Stomach (tissue), 19 donors: ENCODE measurements at places on chromosomes 11 and 22. TPM values are rescaled to one million over a fixed set of nuclear protein-coding genes. Genes with fewer than 3 reads are reported as not detected.

The INS gene
- polyA plus RNA-seq: 7.2 TPM

The OR8D1 gene
- not detected for polyA plus RNA-seq

The TPBGL gene
- 0.13 TPM for polyA plus RNA-seq

The PAMR1 gene
- polyA plus RNA-seq: 0.40 TPM
